ENCODE measurements at places on chromosomes 7 and 10.

DNA sequence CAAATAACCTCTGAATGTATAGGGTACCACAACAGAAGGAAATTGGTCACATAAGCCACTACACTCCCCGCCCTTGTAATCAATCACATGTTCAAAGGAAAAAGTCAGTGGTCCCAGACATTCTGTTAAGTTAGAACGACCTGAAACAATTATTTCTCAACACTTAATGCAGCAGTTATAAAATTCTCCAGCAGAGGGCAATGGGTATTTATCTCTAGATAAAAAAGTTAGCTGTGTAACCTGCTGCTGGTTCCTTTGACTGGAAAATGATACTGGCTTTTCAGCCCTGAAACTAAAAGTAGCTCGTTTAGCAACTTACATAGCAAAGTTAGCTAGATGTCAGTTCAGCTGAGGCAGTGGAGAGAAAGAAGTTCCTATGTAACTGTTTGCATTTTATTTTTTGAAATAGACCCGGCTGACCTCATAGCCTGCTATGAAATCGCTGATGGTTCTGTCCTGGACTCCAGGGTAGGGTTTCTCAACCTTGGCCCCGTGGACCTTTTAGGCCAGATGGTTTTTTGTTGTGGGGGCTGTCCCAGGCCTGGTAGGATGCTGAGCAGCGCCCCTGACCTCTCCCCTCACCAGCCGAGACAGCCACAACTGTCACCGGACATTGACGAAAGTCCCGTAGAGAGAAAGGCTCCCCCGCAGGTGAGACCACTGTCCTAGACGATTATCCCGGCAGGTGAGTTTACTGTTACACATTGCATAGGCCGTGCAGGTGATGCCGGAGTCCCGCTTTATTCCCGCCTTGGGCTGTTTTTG, 40.2 kb upstream of the PROSER2 start:
- DNase-seq, result no peak

DNA sequence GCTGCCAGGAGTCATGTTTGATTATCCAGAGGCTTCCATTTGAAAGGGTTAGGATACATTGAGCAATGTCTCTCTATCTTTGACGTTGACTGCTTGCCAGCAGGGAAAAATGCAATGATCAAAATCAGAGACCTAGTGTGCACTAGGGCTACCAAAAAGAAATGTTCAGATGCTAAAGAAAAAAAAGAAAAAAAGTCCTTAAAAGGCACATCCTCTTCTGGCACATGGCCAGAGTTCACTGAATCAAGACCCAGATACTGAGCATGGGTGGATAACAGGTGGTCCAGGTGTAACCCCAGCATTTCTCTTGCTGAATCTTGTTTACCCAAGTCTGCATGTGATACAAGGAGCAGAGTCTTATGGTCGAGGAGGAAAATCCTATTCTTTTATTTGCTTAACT, 899.3 kb downstream of the SORCS3 start:
- DNase-seq, result no peak

- DNase-seq, result peak; percentile 4
Observed at GRCh38 chr7:27183682-27184336, 1.2 kb downstream of the HOXA11 start.

GRCh38 chr7:3102159-3102558, 58.5 kb upstream of the CARD11 start:
- DNase-seq, result no peak

DNA sequence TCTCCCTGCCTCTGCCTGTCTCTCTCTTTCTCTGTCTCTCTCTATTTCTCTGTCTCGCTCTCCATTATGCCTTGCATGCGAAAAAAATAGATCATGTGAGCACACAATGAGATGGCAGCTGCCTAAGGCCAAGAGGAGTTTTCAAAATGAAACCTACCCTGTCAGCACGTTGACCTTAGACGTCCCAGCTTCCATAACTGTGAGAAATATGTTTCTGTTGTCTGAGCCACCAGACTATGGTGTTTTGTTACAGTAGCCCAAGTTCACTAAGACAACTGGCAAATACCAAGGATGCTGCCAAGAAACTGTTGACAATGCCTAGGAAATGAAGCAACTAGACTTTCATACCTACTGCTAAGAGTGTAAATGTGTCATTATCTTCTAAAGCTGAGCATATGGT, 70.6 kb upstream of the PLXDC2 start:
- no peak for DNase-seq

DNA sequence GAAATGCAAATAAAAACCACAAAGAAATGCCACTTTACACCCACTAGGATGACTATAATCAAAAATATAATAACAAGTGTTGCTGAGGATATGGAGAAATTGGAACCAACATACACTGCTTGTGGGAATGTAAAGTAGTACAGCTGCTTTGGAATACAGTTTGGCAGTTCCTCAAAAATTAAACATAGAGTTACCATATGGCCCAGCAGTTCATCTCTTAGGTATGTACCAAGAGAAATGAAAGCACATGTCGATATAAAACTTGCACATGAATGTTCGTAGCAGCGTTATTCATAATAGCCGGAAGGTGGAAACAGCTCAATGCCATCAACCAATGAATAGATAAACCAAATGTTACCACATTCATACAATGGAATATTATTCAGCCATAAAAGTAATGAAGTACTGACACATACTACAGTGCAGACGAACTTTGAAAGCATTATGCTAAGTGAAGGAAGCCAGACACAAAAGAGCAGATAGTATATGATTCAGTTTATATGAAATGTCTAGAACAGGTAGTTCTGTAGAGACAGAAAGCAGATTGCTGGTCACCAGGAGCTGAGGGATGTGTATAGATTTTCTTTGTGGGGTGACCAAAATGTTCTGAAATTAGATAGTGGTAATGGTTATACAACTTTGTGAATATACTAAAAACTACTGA, 12.4 kb downstream of the BCAP29 start:
- DNase-seq, result no peak

DNA sequence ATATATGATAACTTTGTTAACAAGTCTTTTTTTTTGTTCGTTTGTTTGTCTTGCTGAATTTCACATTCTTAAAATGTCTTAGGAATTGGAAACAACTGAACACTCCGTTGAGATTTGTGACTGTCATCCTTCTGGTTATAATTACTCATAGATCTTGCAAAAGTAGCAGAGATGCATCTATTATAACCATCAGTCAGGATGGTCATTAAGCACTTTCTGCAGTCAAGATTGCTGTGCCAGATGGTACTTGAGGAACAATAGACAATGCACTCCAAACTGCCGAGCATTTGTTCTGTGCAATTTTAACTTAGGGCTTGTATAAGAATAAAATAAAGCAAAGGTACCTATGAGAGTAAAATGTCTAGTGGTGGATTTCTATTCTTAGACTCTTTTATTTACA, 710.1 kb upstream of the KCND2 start:
- no peak for DNase-seq

DNA sequence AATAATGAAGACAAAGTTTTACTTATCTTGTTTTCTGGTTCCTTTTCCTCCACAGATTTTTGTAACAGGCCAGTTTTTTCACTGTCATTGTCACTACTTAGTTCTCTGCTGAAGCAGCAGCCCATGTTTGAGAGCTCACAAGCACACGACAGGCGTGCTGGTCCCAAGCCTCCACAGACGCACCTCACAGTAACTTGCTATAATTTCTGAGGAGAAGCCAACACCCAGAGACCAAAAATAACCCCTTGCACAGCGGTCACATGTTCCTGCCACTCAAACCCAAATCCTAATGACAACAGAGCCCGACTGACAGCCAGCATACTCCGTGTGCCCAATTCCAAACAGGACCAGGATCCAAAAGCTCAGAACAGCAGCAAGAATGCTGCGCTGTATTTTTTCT, 58.5 kb downstream of the LARP4B start:
- DNase-seq, result no peak

- DNase-seq, result no peak
Observed at GRCh38 chr10:67539312-67539711, 156.7 kb downstream of the CTNNA3 start.

- peak; percentile 75 for DNase-seq
Observed at GRCh38 chr10:133324198-133324792, 12.4 kb downstream of the CALY start.

- no peak for DNase-seq
Observed at GRCh38 chr7:96179837-96180236, 142.1 kb downstream of the SLC25A13 start.

- no peak for DNase-seq
Observed at GRCh38 chr10:110446954-110447608, 50.6 kb upstream of the DUSP5 start.

GRCh38 chr10:111747751-111748150, 435.8 kb downstream of the GPAM start:
- DNase-seq, result no peak

- DNase-seq, result no peak
Observed at GRCh38 chr10:31190488-31190887, 128.5 kb upstream of the ZEB1 start.

- DNase-seq, result no peak
Observed at GRCh38 chr10:126469692-126470091, 81.4 kb upstream of the ADAM12 start.

GRCh38 chr7:7214398-7215347, 32.3 kb downstream of the C1GALT1 start:
- DNase-seq, result no peak

- no peak for DNase-seq
Observed at GRCh38 chr7:142345811-142346210, 88.0 kb upstream of the PRSS58 start.

DNA sequence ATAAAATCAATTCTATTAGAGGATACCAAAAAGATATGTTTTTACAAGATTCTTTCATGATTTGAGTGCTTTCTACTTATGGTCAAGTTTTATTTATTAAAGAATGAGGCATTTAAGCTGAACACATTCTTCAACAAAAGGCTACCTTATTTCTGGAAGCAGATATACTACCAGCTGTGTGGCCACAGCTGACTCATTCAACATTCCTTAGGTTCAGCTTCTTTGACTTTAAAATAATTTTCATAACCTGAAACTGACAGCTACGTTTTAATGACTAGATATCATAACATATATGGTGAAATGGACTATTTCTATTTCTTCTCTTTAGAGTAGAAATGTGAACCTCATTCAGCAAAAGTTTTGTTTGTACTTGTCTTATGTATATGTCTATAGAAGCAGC, 414.2 kb upstream of the SEMA3C start:
- DNase-seq, result no peak

- DNase-seq, result no peak
Observed at GRCh38 chr10:34427911-34428216, 387.2 kb downstream of the PARD3 start.

DNA sequence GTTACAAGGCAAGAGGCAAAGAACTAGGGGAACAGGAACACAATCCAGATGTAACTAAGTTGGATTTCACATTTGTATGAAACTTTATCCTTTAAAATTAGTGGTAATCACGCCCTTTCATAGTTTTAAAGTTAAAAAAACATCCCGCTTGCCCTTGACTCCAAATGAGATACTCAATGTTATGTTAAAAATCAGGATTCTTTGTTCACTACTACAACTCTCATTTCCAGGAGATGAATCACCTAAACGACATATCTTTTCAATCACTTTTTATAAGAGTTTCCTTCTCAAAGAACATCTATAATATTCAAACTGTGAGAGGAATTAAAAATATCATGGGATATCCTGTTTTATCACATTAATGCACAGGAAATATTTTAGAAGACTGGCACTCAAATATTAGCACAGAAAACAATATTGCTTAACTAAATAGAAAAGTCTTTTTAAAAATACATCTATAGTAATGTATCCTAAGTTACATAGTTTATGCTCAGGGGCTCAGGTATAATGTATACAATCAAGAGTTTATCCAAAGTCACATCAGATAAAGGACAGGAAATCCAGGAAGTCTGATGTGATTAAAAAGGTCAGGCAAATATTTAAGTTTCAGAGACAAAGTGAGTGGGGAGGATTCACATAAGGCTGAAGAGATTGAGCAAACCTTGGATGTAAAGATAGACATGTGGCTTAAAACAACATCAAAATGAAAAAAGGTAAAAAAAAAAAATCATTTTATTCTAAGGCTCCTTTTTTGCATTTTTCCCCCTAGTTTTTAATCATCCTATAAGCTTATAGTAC, 41.9 kb downstream of the CADPS2 start:
- DNase-seq, result no peak

GRCh38 chr7:15652776-15653290, 33.6 kb downstream of the MEOX2 start:
- no peak for DNase-seq

GRCh38 chr10:31090894-31091607, 59.4 kb upstream of the ZNF438 start:
- DNase-seq, result no peak

DNA sequence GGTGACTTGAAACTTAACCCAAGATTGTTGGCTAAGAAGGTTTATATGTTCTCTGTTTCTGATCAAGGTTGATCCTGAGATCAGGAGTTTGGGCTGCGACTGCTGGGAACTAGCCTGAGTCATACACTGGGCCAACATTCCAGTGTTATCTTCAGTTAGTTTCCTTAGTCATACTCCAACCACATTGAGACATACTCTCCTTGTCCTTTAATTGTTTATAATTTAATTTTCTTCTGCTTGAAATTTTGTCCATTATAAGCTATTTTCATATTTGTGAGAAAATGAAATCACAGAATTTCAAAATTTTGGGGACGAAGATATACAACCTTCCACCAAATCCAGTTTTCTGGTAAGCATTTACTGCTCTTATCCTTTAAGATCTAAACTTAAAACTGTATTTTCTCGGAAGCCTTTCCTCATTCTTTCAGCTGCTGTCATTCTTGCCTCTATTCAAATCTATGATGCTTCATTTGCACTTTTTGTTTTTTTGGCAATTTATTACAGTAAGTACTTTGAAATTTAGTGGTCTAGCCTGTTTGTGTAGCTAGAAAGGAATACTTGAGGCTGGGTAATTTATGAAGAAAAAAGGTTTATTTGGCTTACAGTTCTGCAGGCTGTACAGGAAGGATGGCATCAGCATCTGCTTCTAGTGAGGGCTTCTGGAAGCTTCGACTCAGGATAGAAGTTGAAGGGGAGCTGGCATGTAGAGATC, 63.4 kb upstream of the POT1 start:
- no peak for DNase-seq

DNA sequence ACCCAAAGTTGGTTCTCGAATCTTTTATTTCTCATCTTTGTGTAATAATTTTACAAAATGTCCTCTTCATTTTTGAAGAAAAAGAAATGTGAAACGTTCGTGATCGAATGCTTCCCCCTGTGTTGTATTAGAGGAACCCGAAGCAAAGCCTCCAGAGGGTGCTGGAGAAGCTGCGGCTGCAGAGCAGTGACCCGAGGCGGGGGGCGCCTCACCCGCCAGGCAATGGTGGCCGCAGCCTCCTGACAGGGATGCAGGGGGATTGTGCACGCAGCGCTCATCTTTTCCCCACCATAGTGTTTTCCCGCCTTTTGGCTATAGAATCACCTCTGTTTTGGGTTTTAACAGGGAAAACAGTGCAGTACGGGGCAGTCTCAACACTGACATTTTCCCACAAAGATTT, 307.5 kb upstream of the ANKRD30A start:
- DNase-seq, result no peak

- DNase-seq, result no peak
Observed at GRCh38 chr10:61845950-61846268, 55.6 kb upstream of the ARID5B start.

DNA sequence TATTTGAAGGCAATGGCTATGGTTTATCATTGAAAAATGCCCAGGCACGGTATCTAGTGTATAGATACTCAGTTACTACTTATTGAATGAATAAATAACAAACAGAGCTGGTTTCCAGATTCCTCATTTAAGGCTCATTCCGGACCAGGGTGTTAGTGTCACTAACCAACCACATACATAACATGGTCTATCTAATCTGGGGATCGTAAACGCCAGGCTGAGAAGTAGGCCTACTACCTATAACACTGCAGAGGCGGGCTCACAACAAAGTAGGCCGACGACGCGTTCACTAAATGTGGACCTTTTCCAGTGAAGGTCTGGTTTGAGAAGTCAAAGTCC, 423 bp downstream of the LSM5 start:
- no peak for DNase-seq
